ENCODE measurements at places on chromosomes 1 and 21.

DNA sequence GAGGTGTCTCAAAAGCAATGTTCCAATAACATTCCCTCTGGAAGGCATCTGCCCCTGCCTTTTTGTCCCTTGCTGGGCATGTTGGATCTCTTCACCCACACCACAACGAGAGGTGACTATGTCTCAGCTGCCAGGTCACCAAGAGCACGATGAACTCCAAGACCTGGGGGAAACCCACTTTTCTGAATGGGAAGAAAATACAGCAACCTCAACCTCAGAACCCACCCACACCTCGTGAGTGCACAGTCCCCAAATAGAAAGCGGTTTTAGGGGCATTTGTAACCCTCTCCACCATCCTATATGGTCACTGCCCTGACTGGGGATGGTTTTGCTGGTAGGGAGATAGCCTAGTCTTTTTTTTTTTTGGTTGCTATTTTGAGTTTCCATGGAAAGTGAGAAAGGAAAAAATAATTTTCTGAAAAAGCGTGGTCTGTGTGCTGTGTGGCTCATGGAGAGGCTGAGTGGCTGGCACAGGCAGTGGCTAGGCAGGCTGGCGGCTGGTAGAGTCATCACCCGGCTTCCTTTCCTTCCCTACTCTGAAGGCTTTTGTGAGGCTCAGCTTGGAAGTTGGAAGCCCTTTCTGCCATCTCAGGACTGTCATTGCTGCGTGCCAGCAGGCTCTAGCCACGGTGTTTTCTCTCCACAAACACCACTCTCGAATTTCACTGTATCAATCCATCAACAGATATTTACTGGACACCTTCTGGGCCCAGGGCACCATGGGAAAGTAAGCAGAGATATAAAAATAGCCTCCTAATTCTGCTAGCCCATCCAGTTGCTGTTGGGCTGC lies 15.8 kb downstream of the TSPAN2 start:
- DNase-seq = no peak

GRCh38 chr1:209870151-209870831 lies 42.5 kb downstream of the UTP25 start:
- DNase-seq = no peak

DNA sequence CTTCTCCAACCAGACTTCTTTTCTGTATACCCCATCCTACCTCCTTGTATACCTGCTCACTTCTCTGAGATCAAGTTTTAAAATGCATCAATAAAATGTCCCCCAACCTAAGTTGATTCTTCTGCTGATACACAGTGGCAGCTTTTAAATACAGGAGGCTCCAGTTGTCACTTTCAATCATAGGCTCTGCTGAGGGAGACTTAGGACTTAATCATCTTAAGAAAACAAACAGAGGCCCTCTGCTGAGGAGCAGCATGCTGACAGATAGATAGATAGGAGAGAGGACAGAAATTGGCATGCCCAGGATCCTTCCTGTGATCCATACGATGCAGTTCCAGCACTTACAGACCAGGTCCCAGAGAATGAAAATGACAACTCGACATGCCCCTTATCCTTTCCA lies 311.0 kb upstream of the PROX1 start:
- DNase-seq = no peak

DNA sequence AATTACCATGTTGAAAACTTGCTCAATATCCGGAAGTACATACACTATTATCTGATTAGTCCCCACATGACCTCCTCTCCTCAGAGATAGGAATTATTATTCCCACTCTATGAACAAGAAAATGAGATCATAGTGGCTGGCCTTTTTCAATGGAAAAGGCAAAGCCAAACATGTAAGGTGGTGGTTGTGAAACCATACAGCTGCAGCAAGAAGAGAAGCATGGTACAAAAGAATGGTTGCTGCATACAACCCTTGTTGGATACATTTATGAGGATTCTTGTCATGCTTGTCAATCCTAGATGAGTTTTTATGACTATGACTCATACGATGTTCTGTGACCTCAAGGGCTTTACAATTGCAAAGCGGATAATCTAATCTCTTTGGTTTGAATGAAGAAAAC lies 514.7 kb downstream of the PLPP3 start:
- no peak for DNase-seq

GRCh38 chr1:7485086-7485780 lies 285.9 kb upstream of the VAMP3 start:
- no peak for DNase-seq

- no peak for DNase-seq
Measured at GRCh38 chr1:160082487-160082886, 1.1 kb downstream of the KCNJ9 start.

DNA sequence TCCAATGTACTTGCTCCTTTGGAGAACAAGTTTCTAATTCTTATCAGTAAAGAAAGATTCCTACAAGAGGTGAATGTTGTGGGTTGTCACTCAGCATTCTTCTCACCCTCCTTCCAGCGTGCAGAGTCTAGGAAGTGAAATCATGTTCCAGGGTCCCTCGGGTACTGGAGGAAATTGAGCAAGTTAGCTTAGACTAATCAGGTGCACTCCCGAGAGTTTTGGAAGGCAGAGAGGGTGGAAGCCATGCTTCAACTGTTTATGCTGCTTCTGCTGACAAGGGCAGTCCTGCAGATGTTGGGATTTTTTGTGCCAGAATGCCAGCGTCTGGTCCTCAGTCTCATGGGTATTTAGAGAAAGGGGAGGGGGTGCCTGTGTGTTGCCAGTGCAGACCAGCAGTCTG lies 5.3 kb upstream of the C1orf115 start:
- DNase-seq = no peak

DNA sequence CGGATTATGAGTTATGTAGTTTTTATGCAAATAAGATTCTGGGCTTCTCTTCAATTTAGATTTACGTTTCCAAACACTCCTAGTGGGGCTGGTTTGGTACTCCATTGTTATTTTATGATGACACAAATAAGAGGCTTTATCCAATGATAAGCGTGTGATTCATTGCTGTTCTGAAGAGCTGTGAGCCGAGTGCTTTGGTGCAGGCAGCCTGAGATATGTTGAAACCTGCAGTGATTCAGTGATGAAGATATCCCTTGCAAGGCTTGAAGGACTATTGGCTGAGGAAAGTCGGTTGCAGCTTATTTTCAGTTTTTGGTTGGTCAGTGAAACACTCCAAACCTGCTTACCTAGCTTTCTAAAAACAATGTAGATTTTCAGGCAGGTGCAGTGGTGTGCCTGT lies 112.2 kb downstream of the RYR2 start:
- DNase-seq = no peak

DNA sequence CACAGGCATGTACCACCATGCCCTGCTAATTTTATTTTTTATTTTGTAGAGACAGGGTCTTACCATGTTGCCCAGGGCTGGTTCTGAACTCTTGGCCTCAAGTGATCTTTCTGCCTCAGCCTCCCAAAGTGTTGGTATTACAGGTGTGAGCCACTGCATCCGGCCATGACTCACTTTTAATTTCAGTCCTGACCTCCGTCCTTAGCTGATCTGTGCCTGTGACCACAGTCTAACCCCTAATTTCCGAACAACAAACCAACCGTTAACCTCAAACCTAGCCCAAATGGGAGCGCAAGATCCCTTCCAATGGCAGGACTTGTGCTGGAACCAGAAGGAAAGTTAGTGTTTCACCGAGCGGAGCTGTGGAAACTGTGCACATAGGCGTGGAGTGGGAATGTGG lies 29.3 kb upstream of the MAN1C1 start:
- no peak for DNase-seq

- DNase-seq = no peak
Measured at GRCh38 chr1:186531561-186532165, 70.7 kb upstream of the PDC start.

GRCh38 chr1:154442006-154442740 lies 37.0 kb downstream of the IL6R start:
- no peak for DNase-seq

DNA sequence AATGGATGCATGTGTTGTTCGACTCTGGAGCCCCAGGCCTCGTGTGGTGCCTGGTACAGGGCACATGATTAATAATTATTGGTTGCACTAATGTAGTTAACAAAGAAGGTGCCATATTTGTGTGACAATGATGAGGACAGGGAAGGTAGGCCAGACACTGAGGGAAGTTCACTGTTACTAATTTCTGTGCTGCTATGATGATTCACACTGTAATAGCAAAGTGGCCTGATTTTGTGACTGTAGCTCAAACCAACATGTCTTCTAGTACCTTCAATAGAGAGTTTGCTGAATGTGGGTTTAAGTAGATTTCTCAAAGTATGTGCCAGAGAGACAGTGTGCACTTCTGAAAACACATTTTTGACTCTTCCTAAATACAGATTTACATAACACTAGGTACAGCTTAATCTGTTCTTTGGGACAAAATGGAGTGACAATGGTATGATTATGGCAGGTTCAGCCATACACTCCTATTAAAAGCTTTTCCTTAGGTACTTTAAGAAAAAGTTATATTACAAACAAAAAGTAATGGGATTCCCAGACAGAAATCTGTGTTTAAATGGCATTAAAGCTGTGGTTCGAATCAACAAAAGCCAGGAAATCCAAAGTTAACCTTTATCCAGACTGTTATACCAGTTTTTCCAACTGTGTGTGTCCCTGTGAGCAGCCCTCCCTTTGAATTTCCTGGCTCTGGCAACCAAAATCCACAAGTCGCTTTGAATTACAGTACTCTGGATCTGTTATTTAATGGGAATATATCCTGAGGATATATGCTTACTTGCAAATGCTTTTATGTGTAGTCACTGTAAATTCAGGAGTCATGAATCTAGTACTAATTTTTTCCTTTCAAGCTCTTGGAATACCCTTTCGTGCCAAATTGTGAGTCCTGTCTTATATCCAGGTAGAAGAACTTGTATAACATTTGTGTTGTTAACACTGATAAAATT lies 277.1 kb upstream of the SGIP1 start:
- no peak for DNase-seq

DNA sequence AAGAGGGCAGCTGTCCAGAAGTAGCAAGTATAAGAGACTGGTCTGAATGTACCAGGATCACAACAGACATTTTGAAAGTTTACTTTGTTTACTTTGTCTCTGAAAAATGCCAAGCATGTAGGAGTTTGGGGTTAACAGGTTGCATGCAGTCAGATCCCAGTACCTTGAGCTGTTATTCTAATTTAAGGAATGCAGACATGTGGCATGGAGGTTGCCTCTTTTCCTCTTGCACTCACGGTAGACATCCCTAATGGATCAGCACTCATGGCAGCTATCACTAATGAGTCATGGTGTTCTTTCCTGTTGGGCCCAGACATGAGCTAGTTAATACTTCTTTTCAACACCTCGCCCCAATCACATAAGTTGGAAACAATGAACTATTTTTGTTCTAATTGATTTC lies 67.3 kb downstream of the GADD45A start:
- no peak for DNase-seq

GRCh38 chr1:10728595-10729410 lies 67.6 kb downstream of the CASZ1 start:
- no peak for DNase-seq

DNA sequence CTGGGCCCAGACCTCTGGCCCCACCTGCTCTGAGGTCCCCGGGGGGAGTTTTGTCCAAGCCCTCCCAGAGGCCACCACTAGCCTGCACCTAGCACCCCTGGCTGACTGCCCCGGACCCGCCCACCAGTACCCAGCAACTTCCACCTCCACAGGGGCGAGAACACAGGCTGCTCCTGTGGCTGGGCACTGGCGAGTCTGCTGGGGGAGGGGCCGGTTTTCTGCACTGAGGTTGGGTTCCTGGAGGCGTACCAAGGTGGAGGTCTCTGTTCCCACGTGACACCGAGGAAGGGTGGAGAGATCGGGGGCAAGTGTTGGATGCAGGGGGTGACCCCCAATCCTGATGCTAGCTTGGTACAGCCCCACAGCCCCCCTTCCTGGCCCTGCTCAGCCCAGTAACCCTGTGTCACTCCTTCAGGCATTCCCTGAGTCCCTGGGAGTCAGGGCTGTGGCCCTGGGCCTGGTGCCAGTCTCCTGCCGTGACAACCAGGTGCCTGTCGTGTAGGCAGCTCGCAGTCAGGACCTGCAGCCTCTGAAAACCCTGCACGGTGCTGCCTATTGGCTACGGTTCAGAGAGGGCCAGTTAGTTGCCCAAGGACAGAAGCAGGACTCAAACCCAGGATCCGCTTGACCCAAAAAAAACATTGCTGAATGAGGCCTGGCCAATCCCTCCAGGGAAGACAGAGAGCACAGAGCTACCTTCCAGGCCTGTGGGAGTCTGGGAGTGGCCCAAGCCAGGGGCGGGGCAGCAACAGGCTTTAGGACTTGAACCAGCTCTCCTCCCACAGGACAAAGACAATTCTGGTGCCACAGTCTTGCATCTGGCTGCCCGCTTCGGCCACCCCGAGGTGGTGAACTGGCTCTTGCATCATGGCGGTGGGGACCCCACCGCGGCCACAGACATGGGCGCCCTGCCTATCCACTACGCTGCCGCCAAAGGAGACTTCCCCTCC lies 3.1 kb downstream of the ESPN start:
- no peak for DNase-seq

- DNase-seq = no peak
Measured at GRCh38 chr1:156245451-156246232, 2.2 kb downstream of the PAQR6 start.

- DNase-seq = no peak
Measured at GRCh38 chr21:45341779-45342178, 54.1 kb upstream of the POFUT2 start.

- DNase-seq = no peak
Measured at GRCh38 chr1:181169281-181169865, 80.9 kb downstream of the IER5 start.

DNA sequence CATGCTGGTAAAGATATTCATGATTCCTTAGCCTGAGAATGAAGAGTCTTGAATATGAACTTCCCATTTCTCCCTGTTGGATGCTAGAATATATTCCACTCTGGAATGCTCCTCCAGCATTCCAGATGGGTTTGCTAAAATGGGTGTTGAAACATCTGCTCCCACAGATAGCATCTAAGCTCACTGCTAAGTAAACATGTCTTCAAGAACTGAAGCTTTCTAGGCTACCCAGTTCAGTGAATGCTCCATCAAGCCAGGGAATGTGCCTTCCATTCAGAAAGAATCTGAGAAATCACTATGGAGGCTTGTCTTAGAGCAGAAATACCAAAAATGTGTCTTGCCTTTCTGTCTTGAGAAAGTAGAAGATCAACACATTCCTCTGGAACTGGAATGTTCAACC lies 81.1 kb downstream of the TNFSF18 start:
- no peak for DNase-seq

GRCh38 chr1:35777109-35777508 lies 7.3 kb upstream of the CLSPN start:
- no peak for DNase-seq

DNA sequence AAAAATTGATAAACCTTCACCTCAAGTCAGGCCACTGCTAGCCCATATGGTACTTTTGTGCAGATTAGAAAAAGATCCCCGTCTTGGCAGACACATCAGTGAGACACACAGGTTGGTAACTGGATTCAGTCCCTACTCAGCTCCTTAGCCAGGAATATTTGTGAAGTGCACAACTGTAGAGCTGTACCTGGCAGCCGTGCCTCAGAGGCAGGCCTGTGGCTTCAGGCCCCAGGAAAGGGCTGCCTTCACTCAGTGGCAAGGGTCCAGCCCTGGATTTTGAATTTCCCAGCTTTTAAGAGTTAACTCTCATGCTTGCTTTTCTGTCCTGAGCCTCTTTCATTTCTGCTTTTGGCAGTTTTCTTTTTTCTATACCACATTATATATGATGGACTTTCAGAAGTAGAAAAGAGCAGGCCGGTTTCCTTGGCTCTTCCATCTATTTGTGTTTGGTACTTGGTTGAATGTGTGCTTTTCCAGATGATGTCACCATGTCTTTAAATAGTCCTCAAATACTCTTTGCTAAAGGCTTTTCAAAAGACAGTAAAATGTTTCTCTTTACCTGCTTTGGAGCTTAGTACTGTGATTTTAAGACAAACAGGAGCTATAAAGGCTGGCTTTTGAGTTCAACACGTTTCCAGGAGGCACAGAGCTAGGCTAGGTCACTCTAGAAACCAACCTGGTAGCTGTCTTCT lies 186.6 kb downstream of the AK5 start:
- DNase-seq = no peak

GRCh38 chr1:236204039-236204438 lies 61.7 kb downstream of the GPR137B start:
- no peak for DNase-seq
